Stimulated activated CD4-positive, alpha-beta T cell treated with anti-CD3 and anti-CD28 coated beads, Interleukin-4, amount 100 ng/mL, for 48 hours (primary cell): ENCODE measurements at places on chromosomes 2 and 18.

DNA sequence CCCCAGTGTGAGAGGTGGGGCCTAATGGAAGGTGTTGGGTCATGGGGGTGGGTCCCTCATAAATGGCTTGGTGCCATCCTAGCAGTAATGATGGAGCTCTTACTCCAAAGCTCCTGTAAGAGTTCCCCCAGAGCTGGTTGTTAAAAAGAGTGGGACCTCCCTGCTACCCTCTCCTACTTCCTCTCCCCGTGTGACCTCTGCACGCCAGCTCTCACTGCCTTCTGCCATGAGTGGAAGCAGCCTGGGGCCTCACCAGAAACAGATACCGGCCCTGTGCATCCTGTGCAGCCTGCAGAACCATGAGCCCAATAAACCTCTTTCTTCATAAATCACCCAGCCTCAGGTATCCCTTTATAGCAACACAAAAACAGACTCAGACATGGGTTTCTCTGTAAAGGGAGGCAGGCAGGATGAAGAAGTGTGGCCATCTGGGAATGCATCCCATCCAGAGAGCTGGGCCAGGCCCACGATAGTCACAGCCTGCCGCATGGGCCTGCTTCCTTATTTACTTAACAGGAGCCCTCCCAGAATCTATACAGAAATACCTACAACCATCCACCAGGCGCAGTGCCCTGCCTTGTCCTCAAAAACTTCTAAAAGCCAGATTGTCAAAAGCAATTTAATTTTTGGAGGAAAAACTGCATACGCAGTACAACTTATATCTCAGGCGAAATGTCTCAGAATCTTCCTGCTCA, 7.5 kb downstream of the PRLH start:
- no peak for DNase-seq

GRCh38 chr18:4765401-4765800, 310.3 kb upstream of the DLGAP1 start:
- no peak for DNase-seq

- no peak for DNase-seq
Measured at GRCh38 chr18:59318460-59319050, at the start of gene CPLX4. Gene CPLX4 (minus strand): TSS chr18:59318649. CDS start chr18:59318462, 187 bp downstream.

- no peak for DNase-seq
Measured at GRCh38 chr2:69959425-69959824, 2.0 kb downstream of the ASPRV1 start.

- DNase-seq = no peak
Measured at GRCh38 chr18:44654573-44654972, 26.1 kb upstream of the SETBP1 start.

DNA sequence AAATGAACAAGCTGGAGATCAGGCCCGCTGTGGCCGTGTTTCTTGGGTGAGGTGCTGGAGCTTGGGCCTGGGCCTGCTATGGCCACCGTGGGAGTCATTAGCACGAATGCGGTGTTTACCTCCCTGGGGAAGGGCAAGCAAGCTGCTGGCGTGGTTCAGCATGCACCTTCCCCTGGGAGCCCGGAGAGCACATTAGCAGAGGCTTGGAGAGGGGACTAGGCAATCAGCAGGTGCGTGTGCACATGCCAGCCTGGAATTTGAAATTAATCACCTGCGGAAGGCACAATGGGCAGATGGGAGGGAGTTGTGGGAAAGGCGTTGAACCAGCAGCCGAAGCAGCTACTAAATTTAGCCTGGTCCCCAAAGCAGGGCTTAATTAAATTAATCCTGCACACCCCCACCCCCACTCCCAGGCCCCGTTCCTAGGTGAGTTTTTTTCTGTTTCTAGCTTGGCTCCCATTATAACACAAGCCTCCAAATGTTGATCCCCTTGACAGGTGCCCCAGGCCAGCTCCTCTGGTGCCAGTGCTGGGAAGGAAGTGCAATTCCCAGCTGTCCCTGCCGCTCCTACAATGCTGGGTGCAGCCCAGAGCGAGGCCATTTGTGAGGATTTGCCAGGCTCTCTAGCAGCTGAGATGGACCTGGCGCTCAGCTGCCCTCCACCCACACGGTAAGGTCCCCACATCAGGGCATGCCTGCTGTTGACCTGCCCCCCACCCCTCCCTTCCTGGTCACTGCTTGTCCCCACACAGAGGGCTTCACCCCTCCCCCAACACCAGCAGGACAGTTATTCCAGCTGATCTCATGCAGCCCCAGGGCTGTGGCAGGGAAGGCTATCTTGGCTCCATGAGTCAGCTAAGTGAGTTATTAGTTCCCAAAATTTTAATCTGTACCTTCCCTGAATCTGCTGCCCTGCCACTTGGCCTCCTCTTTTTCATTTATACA, 115.0 kb downstream of the ZBTB7C start:
- DNase-seq = no peak

- DNase-seq = no peak
Measured at GRCh38 chr2:100057901-100058261, 84.5 kb downstream of the AFF3 start.

DNA sequence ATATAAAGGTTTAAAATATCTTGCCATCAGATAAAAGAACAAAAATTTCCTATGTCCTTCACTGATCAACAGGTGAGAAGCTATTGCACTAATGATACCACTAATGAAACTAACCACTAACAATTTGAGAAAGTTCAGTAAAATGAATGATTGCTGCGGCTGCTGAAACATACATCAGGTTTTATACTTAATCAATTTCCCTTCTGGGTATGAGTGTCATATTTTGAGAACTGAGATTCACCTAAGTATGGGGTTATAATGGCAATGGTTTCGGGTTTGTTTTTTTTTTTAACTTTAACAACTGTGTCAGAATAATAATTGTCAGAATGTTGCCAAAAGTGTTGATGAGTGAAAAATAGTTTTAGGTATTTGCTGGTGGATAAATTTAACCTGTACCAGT, 151.3 kb upstream of the SLC39A10 start:
- no peak for DNase-seq

- DNase-seq = no peak
Measured at GRCh38 chr2:98454500-98455235, 10.0 kb downstream of the INPP4A start.

- DNase-seq = no peak
Measured at GRCh38 chr2:126963390-126963789, 64.7 kb downstream of the TEX51 start.

GRCh38 chr2:39469807-39470206, 32.7 kb upstream of the MAP4K3 start:
- no peak for DNase-seq

DNA sequence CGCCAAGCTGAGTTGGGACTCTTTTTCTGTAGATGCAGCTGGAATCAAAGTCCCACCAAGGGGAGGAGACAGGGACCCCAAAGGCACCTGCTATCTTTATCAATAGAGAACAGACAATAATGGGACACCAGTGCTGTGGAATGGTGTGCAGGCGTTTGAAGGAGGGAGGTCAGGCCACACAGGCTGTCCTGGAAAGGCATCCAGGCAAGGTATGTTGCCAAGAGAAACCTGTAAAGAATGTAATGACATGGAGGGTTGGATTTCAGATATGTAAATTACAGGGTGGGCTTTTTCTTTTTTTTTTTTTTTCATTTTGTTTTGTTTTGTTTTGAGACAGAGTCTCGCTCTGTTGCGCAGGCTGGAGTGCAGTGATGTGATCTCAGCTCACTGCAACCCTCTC, 9.7 kb upstream of the NMUR1 start:
- no peak for DNase-seq

GRCh38 chr2:4976407-4976806, 715.8 kb upstream of the SOX11 start:
- no peak for DNase-seq

DNA sequence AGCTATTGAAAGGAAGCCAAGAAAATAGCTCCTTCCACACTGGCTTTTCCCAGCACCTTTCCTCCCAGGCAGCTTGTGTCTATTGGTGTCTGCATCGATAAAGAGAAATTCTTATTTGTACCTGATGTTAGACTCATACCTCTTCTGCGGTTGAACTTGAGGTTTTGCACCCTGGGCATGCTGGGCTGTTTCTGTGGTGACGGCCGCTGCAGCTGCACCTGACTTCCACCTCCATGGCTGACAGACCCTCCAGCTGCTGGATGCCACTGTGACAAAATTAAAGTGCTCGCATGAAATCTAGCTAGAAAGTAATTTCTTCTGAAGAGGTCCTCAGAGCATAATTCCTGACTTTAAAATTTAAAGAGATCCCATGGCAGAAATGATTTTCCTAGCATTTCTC, 6.6 kb downstream of the FECH start:
- no peak for DNase-seq

DNA sequence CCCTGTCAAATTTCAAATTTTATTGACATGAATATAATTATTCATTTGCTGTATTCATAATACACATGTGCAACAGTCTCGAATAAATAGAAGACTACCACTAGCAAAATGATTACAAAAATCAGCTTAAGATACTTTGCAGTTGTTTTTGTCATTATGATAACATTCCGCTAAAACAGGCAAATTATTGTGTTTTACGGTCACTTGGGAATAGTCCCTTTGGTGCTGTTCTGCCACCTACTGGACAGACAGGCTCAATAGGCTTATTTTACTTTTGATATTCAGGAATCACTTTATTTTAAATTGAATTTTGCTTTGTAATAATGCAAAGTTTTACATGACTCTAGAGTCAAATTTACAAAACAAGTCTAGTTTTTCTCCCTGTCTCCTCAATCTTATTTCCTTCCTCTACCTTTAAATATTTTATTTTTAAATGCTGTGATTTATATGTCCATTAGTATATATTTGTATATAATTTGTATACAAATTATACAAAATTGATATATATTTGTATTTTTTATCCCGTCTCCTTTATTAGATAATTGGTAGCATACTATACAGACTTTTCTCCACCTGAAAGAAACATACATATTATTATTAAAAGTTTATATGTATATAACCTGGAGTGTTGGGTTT, 456.3 kb downstream of the DLGAP1 start:
- no peak for DNase-seq

GRCh38 chr2:1854729-1855547, 110.6 kb upstream of the PXDN start:
- peak; percentile 7 for DNase-seq

GRCh38 chr2:36960005-36960675, 6.2 kb downstream of the STRN start:
- no peak for DNase-seq

DNA sequence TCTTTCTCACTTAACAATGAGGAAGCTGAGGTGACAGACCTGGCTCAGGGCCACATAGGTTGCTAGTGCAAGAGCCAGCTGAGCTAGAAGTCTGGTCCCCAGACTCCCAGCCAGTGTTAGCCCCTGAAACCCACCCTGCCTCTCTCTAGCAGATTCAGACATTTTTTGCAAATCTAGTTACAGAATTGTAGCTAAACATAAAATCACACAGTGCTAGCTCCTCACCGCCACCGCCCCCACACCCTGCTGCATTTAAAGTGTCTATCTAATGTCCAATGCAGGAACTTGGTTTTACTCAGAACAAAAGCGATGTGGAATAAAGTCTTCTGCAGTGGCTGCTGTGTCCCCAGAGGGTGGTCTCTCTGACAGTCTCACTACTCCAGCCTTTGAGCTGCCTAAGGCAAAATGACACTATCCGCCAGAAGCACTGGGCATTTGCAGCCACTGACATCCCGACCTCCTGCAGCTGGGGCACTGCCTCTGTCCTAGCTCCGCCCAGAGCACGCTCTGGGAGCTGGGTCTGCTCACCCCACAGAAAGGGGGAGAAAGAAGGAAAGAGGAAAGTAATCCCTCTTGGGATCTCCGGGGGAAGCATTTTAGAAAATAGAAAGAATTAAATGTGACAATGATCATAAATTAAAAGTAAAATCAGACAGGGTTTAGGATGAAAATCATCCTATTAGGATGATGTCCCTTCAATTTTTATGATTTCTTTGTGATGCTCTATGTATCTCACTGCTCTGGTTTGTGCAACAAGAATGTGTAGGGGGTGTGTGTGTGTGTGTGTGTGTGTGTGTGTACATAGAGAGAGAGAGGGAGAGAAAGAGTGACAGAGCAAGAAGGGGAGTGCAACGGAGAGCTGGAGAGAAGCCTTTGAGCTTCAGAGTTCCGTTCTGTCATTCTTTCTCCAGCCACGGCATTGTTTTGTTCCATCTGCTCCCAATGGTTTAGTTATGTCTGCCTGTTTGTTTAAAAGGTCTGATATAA, 50.5 kb upstream of the ST8SIA3 start:
- DNase-seq = no peak

- DNase-seq = no peak
Measured at GRCh38 chr18:37612524-37613252, 47.1 kb upstream of the CELF4 start.

GRCh38 chr2:134408386-134408785, 154.5 kb downstream of the MGAT5 start:
- no peak for DNase-seq

GRCh38 chr2:64735504-64735903, 81.8 kb upstream of the SERTAD2 start:
- DNase-seq = no peak

GRCh38 chr2:129459881-129460280, 519.6 kb upstream of the RAB6C start:
- no peak for DNase-seq

GRCh38 chr2:165240916-165241315, 1.7 kb downstream of the SCN2A start:
- DNase-seq = no peak

GRCh38 chr2:190649798-190650390, 1.0 kb downstream of the NAB1 start:
- no peak for DNase-seq

DNA sequence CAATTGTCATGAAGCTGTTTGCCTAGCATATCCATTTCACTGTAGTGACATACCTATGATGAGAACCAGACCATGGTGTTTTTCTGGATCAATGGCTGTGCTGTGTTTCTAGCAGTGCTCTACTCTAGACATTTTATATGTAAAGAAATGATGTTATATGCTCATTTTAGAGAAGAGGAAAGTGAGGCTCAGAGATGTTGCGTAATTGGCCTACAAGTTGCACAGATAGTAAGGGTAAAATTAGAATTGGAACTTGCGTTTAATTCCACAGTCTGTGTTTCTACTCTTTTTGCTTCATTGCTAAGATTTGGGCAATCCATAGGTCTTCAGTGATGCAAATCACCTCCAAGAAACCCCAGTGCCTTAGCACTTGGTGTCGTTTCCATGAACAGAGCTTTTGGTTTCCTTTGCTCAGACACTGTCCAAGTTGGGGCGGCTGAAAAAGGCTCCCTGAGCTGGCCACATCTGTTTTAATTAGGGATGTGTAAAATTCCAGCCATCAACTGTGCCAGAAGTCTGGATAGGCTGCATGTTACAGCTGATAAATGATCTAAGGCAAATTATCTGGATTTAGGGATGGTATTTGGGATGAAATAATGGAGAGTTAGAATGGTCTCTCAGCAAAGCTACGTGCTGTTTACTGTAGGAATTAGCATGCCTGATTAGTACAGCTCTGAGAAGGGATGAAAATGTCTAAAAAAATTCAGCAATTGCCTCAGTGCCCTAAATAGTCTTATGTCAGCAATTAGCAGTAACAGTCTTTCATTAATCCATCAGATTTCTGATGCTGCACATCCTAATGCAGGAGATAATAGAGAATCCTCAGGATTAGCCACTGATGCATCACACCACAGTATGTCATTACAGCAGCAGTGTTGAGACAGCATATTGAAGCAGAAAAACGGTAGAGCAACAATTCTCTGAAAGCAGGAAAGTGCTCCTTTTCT, 65.3 kb downstream of the PTPRM start:
- DNase-seq = no peak

GRCh38 chr18:50558157-50558556, 1.7 kb upstream of the MAPK4 start:
- DNase-seq = no peak
